PC-3 (cell line): ENCODE measurements at places on chromosomes 12 and 14. TPM values are rescaled to one million over a fixed set of nuclear protein-coding genes. Genes with fewer than 3 reads are reported as not detected.
A peak's percentile ranks its signal among the peaks of the same experiment; 100 is the strongest.

Gene PNP
- total RNA-seq = 108 and 118 TPM in 2 replicates

- H3K27ac ChIP-seq = peak overlapping the region; percentile 75
- H3K27me3 ChIP-seq = no peaks in the 10 kb centered on the region
- no peak for DNase-seq
Observed at GRCh38 chr12:52846356-52846970, 2.3 kb downstream of the KRT78 start.

DNA sequence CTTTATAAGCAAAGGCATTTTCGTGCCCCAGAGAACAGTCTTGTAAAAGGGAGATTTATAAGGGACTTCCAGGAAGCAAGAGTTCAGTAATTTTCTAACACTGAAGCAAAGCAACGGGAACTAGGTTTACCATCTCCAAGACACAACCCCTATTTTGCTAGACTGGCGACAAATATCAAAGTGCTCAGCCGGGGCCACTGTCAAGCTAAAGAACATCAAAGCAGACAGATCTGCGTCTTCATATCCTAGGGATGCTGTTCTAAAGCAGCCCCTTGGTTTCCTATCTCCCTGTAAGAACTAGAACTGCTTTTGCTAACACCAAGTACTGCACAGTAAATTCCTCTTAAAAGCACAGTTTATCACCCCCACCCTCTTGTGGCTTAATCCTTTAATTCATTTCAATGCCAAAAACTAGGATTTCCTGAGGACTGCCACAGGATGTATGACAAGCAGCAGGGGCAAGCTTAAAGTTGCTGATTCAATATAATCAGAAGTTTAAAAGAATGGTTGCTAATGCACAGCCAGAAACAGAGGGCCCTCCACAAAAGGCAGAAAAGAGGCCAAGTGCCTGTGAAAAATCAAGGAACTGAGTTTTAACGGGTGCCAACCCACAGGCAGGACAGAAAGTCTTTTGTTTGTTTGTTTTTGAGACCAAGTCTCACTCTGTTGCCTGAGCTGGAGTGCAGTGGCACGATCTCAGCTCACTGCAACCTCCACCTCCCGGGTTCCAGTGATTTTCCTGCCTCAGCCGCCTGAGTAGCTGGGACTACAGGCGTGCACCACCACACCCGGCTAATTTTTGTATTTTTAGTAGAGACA, 44.0 kb upstream of the ISM2 start:
- no peaks in the 10 kb centered on the region for H3K4me1 ChIP-seq
- H3K27ac ChIP-seq = no peak overlapping the region
- H3K4me3 ChIP-seq = no peak overlapping the region
- H3K27me3 ChIP-seq = no peaks in the 10 kb centered on the region

DNA sequence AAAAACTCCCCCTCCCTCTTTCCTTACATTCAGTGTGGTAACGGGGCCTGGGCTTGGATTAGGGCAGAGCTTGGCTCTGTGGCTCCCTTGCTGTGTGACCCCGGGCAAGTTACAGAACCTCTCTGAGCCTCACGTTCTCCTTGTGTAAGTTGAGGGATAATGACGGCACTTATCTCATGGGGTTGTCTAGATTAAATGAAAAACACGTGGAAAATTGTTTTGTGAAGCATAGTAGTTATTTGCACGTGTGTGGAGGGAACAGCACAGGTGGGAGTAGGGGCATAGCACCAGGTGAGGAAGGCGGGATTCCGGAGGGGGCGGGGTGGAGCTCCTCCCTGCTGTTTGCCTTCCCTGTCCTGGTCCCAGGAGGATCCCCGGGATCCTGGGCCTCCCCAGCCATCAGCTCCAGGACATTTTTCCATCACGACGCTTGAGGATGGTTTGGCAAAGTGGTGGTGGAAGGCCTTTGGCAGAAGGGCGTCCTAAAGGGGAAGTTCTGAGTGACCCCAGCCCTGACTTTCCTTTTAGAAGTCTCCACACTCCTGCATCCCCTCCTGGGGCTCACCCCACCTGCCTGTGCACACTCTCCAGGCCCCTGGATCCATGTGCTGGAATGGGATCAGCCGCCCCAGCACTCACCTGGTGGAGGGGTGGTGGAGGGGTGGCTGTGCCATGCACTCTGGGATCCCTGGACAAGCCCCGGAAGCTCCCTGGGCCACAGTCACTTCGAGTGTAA, 22.7 kb downstream of the LRTM2 start:
- peaks cover 4% of the 10 kb centered on the region for H3K4me1 ChIP-seq
- H3K27ac ChIP-seq = no peak overlapping the region
- H3K36me3 ChIP-seq = no peaks in the 10 kb centered on the region
- peaks cover 39% of the 10 kb centered on the region for H3K27me3 ChIP-seq
- no peak overlapping the region for H3K4me3 ChIP-seq

DNA sequence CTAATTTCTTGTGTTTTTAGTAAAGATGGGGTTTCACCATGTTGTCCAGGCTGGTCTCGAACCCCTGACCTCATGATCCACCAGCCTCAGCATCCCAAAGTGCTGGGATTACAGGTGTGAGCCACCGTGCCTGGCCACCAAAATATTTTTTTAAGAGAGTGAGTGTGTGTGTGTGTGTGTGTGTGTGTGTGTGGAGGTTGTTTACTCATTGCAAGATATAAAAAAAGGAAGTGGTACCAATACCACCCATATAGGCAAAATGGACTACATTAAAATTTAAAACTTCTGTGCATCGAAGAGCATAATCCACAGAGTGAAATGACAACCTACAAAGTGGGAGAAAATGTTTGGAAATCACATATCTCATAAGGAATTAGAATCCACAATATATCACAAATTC, 15.5 kb upstream of the CLEC2A start:
- H3K4me1 ChIP-seq = no peaks in the 10 kb centered on the region
- H3K27me3 ChIP-seq = peaks cover 15% of the 10 kb centered on the region; the same call in 1 of the 2 replicates
- no peaks in the 10 kb centered on the region for H3K36me3 ChIP-seq

Gene KIF21A
- 21.7 and 25.1 TPM in 2 replicates for total RNA-seq

Gene VRTN
- not detected in 2 replicates for total RNA-seq

DNA sequence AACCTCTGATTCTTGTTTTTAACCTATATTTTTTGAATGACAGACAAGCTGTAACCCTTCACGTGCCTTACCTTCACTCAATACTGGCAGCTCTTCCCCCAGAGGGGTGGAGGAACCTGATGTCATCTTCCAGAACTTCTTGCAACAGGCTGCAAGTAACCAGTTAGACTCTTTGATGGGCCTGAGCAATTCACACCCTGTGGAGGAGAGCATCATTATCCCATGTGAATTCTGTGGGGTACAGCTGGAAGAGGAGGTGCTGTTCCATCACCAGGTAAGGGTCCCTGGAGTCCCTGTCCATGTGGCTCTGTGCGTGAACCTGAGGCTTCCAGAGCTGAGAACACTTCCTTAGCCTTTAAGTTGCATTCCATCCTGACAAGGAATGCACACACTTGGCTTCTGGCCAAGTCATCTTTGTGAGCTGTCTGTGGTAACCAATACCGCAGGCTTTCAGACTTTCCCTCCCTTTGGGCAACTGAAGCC, 22.7 kb downstream of the TRAFD1 start:
- H3K4me1 ChIP-seq = peaks cover 32% of the 10 kb centered on the region
- no peaks in the 10 kb centered on the region for H3K27me3 ChIP-seq
- H3K4me3 ChIP-seq = no peak overlapping the region

Gene AQP5
- total RNA-seq = not detected in 2 replicates

Gene TMEM119
- total RNA-seq = not detected in 2 replicates

Gene ABHD12B
- total RNA-seq = not detected in 2 replicates

Gene KRT77
- not detected in 2 replicates for total RNA-seq

DNA sequence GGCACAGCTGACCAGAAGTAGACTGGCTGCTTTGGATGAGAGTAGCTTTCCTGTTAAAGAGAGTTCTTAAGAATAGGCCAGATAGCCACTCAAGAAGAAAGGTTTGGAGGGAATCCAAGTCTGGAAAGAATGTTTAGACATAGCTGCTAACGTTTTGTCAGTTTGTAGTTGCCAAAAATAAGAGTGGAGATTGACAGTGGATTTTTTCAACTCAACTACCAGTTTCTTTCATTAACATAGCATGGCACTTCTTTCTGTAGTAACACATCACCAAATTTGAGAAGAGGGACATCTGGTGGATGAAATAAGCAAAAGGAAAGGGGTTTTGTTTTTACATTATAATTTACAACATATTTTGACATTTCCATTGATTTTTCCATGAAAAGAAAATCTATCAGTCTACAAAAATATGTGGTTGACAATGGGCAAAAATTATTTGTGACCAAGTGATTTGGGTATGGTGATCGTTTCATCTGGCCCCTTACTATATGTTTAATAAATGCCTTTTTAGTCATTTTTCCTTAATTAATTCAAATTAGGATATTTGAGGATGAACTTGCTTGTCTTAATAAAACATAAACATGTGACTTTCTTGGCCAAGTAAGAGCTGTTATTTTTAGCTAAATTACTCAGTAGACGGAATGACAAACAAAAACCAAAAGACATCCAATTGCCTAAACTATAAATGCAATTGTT, 71.1 kb downstream of the PTPRR start:
- no peak overlapping the region for H3K4me3 ChIP-seq
- no peaks in the 10 kb centered on the region for H3K27me3 ChIP-seq
- H3K27ac ChIP-seq = no peak overlapping the region

Gene UNG
- 168 and 179 TPM in 2 replicates for total RNA-seq

Gene DHRS2
- 40.9 and 43.2 TPM in 2 replicates for total RNA-seq

GRCh38 chr12:96329018-96329417, 71.2 kb downstream of the CDK17 start:
- no peak overlapping the region for H3K4me3 ChIP-seq
- DNase-seq = no peak
- H3K4me1 ChIP-seq = no peaks in the 10 kb centered on the region
- no peaks in the 10 kb centered on the region for H3K27me3 ChIP-seq
- 0 out of 2 replicates have a peak, but pooled peaks cover 7% of the 10 kb centered on the region for H3K36me3 ChIP-seq

Gene DDN
- total RNA-seq = 3.5 and 5.6 TPM in 2 replicates

Gene RNASE11
- total RNA-seq = not detected in 2 replicates

- no peak overlapping the region for H3K4me3 ChIP-seq
- H3K27ac ChIP-seq = no peak overlapping the region
- no peaks in the 10 kb centered on the region for H3K36me3 ChIP-seq
- peaks cover 25% of the 10 kb centered on the region for H3K4me1 ChIP-seq
- no peaks in the 10 kb centered on the region for H3K27me3 ChIP-seq
Observed at GRCh38 chr14:101075025-101075800, 171.7 kb upstream of the RTL1 start.

DNA sequence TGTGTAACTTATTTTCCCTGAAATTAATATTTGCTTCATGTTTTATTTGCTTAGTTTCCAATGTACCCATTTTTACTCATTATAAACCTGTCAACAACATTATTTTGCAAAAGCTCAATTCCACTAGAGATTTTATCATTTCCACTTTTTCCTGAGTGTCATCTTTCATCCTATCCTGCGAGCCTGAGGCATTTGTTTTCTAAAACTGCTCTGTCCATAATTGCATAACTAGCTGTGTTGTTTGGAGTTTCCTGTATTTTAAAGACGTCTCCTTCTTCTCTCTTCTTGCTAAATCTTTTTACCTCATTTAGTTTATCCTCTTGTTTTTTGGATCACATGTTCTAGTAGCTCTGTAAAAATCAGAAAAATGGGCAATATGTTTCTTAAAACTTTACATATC, 332.7 kb upstream of the NOVA1 start:
- H3K27me3 ChIP-seq = peaks cover 5% of the 10 kb centered on the region
- H3K36me3 ChIP-seq = no peaks in the 10 kb centered on the region
- no peaks in the 10 kb centered on the region for H3K4me1 ChIP-seq

DNA sequence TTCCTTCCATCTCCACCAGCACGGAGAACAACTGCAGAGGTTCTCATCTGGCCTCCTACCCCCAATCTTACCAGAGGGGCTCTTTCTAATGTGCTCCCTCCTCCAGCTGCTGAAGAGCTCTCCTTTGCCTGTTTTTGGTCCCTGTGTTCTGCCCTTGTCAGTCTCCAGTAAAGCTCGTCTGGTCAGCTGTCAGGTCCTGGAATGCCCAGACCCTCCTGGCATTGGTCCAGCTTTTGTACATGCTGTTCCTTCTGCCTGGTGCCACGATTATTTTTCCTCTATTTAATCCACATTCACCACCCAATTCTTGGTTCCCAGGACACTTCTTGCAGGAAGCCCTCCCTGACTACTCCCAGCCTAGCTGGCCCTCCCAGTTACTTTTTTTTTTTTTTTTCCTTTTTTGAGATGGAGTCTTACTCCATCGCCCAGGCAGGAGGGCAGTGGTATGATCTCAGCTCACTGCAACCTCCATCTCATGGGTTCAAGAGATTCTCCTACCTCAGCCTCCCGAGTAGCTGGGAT, 6.5 kb downstream of the SLC8B1 start:
- peaks cover 4% of the 10 kb centered on the region; the same call in 1 of the 2 replicates for H3K4me1 ChIP-seq
- H3K4me3 ChIP-seq = no peak overlapping the region
- no peak for DNase-seq
- peaks cover 12% of the 10 kb centered on the region; the same call in 1 of the 2 replicates for H3K36me3 ChIP-seq
- H3K27me3 ChIP-seq = no peaks in the 10 kb centered on the region
- no peak overlapping the region for H3K27ac ChIP-seq

DNA sequence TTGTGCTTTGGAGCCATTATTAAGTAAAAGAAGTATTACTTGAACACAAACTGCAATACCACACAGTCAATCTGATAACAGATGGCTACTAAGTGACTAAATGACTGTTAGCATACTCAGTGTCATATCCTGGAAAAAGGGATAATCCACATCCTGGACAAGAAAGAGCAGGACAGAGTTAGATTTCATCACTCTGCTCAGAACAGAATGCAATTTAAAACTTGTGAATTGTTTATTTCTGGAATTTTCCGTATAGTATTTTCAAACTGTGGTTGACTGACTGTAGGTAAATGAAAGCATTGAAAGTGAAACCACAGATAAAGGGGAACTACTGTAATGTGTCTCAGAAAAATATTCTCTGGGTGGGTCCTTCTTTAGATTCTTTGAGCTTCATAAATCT, 458.8 kb downstream of the TMEM117 start:
- no peak for DNase-seq
- no peaks in the 10 kb centered on the region for H3K36me3 ChIP-seq

- H3K36me3 ChIP-seq = no peaks in the 10 kb centered on the region
- no peak overlapping the region for H3K4me3 ChIP-seq
- no peaks in the 10 kb centered on the region for H3K27me3 ChIP-seq
- H3K27ac ChIP-seq = no peak overlapping the region
- no peaks in the 10 kb centered on the region for H3K4me1 ChIP-seq
Observed at GRCh38 chr12:15942475-15942874, 31.3 kb downstream of the DERA start.

Gene LALBA
- total RNA-seq = not detected in 2 replicates

GRCh38 chr12:74889563-74890236, 319.9 kb downstream of the KCNC2 start:
- H3K4me3 ChIP-seq = peak overlapping the region; percentile 61
- H3K36me3 ChIP-seq = no peaks in the 10 kb centered on the region
- peaks cover 40% of the 10 kb centered on the region for H3K4me1 ChIP-seq
- no peaks in the 10 kb centered on the region for H3K27me3 ChIP-seq
- DNase-seq = peak; percentile 86

- H3K4me1 ChIP-seq = peaks cover 33% of the 10 kb centered on the region
- no peak for DNase-seq
- H3K27ac ChIP-seq = peak overlapping the region; percentile 84
- no peaks in the 10 kb centered on the region for H3K36me3 ChIP-seq
- H3K4me3 ChIP-seq = peak overlapping the region; percentile 94
- H3K27me3 ChIP-seq = no peaks in the 10 kb centered on the region
Observed at GRCh38 chr14:49766839-49767238, 1.1 kb upstream of the KLHDC2 start.

Gene CFAP251
- 3.2 and 11.5 TPM in 2 replicates for total RNA-seq

GRCh38 chr12:70756791-70757190, 119.6 kb upstream of the PTPRB start:
- peaks cover 64% of the 10 kb centered on the region for H3K4me1 ChIP-seq
- peak overlapping the region; percentile 89 for H3K27ac ChIP-seq
- peak overlapping the region; percentile 45; the same call in 1 of the 2 replicates for H3K4me3 ChIP-seq
- no peaks in the 10 kb centered on the region for H3K36me3 ChIP-seq
- H3K27me3 ChIP-seq = no peaks in the 10 kb centered on the region
- peak; percentile 43 for DNase-seq

Gene DPY19L2
- 0.33 and 0.98 TPM in 2 replicates for total RNA-seq

Gene PLEKHG7
- total RNA-seq = not detected in 2 replicates

Gene SUPT16H
- total RNA-seq = 92.6 and 102 TPM in 2 replicates

Gene ASCL4
- total RNA-seq = not detected in 2 replicates
